Dermis lymphatic vessel endothelial cell (primary cell): ENCODE measurements at places on chromosomes 5 and 9. TPM values are rescaled to one million over a fixed set of nuclear protein-coding genes. Genes with fewer than 3 reads are reported as not detected.

NR2F1-AS1 gene
- 31.0 and 31.4 TPM in 2 replicates for total RNA-seq

RAPGEF1 gene
- 28.5 and 40.5 TPM in 2 replicates for total RNA-seq

CDKN2A gene
- total RNA-seq: 2.5 and 3.6 TPM in 2 replicates

NIPAL4 gene
- not detected in 2 replicates for total RNA-seq

PTPRD gene
- 0.43 TPM in 2 replicates for total RNA-seq

LHFPL2 gene
- total RNA-seq: 32.1 and 35.4 TPM in 2 replicates

DDX46 gene
- total RNA-seq: 13.8 and 18.8 TPM in 2 replicates

RNF183 gene
- not detected in 2 replicates for total RNA-seq

ORM2 gene
- total RNA-seq: not detected in 2 replicates

UBAC1 gene
- total RNA-seq: 23.6 and 26.8 TPM in 2 replicates

ENDOG gene
- 18.0 and 18.6 TPM in 2 replicates for total RNA-seq

SHOC1 gene
- not detected in 2 replicates for total RNA-seq

ZNF367 gene
- 1.7 and 2.3 TPM in 2 replicates for total RNA-seq

SPATA31E1 gene
- not detected in 2 replicates for total RNA-seq
